Stimulated activated CD4-positive, alpha-beta T cell treated with anti-CD3 and anti-CD28 coated beads, Interleukin-12 subunit alpha, Interleukin-12 subunit beta, amount 100 ng/mL, for 24 hours (primary cell): ENCODE measurements at places on chromosomes 13 and 19.

- no peak for DNase-seq
These were observed 2.8 kb upstream of the ZNF181 start for GRCh38 chr19:34731019-34731829.

- no peak for DNase-seq
These were observed 618 bp downstream of the THSD8 start for GRCh38 chr19:12802267-12803106.

- no peak for DNase-seq
These were observed 90.0 kb downstream of the CAB39L start for GRCh38 chr13:49353908-49354307.

DNA sequence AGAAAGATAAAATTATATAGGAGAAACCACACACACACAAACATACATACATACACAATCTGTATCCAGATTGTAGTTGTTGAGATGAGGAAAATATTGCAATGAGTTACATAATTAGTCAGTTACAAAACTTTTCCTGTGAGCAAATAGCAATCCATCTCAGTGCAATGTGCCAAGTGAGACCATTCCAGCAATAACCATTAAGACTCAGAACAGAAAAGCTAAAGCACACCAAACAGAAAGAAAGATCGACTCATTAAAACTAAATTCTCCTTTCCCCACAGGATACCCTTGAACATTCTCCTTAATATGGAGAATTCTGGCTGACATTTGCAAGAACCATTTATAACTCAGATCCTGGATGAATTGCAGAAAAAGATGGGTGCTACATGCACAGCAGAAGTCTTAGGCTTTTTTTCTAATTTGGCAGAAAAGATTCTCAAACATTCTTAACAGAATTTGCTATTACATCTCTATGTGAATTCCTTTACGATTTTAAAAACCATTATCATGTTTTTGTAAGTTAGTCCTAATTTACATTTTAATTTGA, 1341.2 kb upstream of the SPRY2 start:
- DNase-seq, result no peak

DNA sequence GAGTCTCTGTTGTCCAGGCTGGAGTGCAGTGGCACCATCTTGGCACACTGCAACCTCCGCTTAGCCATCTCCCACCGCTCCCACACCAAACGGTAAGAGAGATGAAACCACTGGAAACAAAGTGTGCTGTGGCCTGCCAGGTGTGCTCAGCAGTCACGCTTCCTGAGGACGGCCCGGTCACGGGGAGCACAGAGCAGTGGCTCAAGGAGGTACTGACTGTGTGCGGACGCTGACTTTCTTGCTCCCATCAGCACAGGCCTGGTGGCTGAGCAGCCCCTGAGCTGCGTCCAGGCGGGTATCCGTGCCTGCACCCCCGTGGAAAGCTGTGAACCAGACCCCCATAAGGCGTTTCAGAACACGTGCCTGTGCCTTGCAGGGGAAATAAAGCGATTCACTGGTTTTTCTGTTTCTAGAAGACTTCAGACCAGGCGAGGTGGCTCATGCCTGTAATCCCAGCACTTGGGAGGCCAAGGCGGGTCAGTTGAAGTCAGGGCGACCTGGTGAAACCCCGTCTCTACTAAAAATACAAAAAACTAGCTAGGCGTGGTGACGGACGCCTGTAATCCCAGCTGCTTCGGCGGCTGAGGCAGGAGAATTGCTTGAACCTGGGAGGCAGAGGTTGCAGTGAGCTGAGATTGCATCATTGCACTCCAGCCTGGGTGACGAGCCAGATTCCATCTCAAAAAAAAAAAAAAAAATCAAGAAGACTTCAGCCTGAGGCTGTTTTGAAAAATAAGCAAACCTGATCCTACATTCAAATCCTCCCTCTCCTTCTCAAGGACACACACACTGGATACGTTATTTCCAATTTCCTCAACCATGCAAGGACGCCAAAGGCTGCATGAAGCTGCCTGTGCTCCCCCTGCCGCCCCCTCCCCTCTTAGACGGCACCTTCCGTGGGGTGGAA, 25.5 kb downstream of the ADPRHL1 start:
- no peak for DNase-seq

GRCh38 chr19:55697698-55698097, 22.7 kb downstream of the EPN1 start:
- no peak for DNase-seq

GRCh38 chr13:32663660-32664059, 77.4 kb downstream of the PDS5B start:
- no peak for DNase-seq

DNA sequence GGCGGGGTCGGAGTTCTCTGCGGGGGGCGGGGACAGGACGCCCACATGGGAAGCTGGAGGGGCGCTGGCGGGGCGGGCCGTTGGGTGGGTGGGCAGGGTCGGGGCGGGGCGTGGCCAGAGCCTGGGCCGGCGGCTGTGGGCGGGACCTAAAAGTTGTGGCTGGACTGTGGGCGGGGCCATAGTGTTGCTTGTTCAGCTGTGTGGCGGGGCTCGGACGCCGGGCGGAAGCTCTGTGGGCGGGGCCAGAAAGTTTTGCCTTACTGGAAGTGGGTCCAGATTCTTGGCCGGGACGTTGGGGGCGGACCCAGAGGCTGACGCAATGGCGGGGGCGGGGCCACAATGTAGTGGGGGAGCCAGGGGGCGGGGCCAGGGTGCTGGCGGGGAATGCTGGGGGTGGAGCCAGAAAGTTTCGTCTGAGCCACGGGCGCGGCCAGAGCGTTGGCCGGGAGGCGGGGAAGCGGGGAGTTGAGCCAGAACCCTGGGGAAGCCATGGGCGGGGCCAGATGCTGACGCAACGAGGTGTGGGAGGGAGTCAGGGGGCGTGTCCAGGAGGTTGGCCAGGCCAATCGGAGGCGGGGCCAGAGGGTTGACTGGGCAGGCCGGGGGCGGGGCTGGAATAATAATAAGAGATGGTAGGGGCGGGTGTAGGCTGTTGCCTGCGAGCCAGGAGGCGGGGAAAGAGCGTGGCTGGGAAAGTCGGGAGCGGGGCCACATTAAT, 527 bp downstream of the CCDC9 start:
- DNase-seq, result peak; percentile 100

GRCh38 chr19:5006201-5006600, 37.3 kb downstream of the KDM4B start:
- no peak for DNase-seq

DNA sequence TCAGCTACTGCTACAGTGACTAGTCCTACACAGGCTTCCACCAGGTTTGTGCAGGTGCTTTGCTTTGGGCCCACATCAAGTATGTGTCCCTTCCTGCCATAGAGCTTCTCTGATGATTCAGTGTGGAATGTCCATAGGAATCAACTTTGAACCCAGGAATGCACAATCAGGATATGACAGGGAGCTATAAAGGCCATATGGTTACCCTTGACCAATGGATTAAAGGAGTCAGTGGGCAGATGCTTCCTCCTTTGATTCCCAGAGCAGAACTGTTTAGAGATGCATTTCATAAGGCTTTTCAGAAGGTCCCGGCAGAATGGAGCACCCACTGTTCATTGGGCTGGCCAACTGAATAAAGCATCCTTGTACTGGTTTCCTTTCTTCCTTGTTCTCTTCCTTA, 145.2 kb upstream of the WASF3 start:
- DNase-seq, result no peak

- no peak for DNase-seq
These were observed 36.5 kb downstream of the KL start for GRCh38 chr13:33052506-33053280.

GRCh38 chr19:40139533-40140287, 49.0 kb upstream of the ZNF780A start:
- no peak for DNase-seq

DNA sequence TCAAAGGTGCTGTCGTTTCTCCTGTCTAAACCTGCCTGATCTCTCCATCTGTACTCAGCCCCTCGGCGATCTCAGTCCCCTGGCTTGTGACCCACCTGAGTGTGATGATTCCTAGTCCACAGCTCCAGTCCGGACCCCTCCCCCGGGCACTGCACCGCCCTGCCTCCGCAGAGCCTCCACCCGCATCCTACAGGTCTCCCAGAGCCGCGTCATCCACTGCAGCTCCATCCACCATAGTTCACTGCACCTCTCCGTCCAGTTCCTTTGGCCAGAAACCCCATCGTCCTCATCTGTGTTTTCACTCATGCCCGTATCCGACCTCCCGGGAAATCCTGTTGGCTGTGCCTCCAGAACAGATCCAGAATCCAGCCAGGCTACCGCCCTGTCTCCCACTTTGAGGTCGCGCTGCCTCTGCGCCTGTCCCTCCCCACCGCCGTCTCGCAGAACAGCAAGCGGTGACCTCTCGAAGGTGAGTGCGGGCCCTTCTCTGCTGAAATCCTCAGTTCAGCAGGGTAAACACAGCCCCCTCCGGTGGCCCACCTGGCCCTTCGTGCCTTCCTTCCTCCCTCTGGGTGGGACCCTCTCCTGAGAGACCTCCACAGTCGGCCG, 51.9 kb upstream of the MCF2L start:
- DNase-seq, result no peak

- DNase-seq, result peak; percentile 79
These were observed 7.7 kb downstream of the ARHGAP45 start for GRCh38 chr19:1074544-1075283.

DNA sequence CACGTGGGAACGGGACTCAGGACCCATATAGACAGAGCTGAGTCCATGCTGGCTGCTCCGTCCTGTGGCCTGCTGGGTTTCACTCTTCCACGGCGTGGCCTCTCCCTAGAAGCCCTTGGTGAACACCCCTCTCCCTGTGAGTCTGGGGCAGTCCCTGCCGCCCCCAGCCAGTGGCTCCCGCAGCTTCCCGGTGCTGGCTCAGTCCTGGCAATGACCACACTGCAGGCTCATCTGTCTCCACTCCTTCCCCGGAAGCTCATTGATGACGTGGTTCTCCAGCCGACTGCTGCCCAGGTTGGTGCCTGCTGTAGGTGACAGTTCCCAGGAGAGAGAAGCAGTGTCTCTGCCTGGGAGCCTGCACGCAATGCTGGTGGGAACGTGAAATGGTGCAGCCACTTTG, 2.1 kb upstream of the TEX29 start:
- no peak for DNase-seq

- no peak for DNase-seq
These were observed 28.1 kb downstream of the KEAP1 start for GRCh38 chr19:10474962-10475451.

DNA sequence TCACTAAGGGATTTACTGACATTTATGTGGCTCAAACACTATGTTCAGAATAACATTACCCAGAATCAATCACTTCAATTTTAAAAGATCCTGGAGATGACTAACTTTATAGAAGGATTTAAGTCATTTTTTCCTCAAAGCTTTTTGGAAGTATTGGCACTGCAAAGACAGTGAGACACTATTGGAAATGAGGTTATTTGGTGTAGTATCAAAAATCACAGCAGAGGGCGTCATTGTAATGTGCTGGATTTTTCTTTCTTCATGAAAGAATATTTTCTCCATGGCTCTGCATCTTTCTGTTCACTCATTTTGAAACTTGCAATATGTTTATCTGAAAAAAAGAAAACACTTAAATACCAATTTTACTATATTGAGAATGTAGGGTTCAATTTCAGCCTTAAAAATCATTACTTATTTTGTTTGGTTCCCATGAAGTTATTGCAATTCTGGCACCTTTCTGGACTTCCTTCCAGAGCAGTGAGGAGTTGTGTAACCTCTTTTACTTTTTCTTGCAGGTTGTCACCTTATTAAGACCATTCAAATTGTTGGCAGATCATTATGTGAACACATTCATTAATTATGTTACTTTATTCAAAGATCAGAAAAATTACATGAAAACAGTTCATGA, 3.7 kb upstream of the CSNK1A1L start:
- DNase-seq, result no peak

DNA sequence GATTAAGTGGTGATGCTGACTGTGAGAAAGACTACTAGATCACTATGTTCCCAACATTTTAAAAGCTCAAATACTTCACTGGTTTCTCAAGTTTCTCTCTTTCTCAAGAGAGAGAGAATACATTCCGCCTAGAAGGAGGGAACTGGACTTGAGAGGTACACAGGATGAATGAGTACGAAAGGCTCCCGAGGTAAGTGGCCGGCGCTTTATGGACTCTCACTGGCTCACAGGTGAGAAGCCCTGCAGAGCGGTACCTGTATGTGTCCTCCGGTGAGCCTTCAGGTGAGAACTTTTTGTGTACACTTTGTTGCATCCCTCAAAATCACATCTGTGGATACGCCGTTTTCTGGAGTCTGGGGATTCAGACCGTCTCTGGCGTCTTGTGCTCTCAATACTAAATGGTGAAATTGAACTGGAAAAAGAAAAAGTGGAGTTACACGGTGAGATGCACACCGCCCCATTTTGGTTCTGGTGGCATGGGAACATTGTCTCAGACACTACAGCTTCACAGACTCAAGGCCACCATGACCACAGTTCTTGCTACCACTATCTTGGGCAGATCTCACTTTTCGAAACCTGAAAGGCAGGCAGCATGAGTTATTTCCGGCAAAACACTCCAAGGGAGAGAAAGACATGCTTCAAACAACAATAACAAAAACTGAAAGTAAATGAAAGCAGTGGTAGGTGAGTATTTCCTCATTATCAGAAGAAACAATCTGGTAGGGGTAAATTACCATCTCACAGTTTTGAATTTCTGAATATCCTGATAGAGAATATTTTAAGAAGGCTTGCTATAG, 418.9 kb downstream of the KLF12 start:
- peak; percentile 24 for DNase-seq

- DNase-seq, result no peak
These were observed 169.1 kb downstream of the KCTD12 start for GRCh38 chr13:76717092-76717491.

DNA sequence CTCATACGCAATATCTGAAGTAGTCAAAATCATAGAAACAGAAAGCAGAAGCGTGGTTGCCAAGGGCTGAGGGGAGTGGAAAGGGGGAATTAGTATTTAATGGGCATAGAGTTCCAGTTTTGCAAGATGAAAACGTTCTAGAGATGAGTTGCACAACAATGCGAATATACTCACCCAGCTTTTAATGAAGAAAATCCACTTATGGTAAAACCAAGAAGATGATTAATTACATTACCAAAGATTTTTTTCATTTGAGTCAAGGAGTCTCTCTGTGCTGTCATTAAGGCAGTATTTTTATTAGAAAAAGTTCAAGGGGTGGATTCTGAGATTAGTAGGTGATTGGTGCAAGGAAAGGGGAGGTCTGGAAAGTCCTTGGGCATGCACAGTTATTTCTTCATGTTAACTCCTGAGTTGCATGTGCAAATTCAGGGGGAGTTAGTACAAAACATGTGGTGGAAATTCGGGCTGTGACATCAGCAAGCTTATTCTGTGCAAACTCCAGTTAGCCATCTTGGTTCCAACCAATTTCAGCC, 6.9 kb upstream of the CBY2 start:
- peak; percentile 5 for DNase-seq

DNA sequence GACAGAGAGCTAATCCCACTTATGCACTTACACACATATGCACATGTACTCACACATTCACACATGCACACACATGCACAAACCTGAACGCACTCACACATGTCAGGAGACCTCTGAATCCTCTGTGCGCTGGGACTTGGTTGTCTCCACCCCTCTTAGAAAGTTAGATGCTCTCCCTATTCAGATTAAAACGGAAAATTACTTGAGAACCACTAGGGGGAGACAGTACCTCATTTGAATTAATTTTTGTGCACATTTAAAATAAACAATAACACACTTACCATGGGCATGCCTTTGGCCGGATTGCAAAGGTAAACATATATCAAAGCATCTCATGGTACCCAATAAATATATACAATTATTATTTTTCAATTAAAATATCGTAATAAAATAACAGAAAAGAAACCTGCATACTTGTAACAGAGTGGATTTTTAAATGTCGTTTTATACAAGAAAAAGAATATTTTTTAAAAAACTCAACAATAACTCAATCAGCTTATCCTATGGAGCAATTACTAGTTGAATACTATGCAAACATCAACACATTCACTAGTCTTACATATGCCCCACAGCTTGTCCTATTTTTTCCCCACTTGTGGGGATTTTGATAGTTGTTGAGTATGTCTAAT, 9.5 kb upstream of the LILRB4 start:
- no peak for DNase-seq
